ENCODE measurements at places on chromosomes 3 and 15.
A peak's percentile ranks its signal among the peaks of the same experiment; 100 is the strongest.

DNA sequence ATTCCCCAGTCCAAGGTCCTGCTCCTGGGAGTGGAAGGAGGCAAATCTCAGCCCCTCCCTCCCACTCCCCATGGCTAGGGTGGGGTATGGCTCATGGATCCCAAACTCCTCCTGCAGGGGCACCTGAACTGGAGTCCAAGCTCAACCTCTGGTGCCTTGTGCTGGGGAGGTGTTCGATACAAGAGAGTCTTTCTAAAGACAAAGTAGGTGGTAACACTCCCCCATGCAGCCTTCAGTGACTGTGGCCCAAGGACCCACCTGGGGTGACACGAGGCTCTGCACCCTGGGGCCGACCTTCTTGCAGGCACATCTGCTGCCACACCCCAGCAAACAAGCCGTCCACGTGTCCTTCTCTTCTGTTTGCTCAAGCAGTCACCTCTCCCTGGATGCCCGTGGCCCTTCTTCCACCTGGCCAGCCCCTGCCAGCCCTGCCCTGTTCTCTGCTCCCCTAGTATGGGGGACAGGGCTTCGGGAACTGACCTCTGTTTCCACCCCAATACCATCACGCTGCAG lies 36.7 kb upstream of the SLC6A11 start:
- no peak for DNase-seq

- no peak for DNase-seq
Observed at GRCh38 chr3:100027321-100027720, 87.0 kb downstream of the FILIP1L start.

DNA sequence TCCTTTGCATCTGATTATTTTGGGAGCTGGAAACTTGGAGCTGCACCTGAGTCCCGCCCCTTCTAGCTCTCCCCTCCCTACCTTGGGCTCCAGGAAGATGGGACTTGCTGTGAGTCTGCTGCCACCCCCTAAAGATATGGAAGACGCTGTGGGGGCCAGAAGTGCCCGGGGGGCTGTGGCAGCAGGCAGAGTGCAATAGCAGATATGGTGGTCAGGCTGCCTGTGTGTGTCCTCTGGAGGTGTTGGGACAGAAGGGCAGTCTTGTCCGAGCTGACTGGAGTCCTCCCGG lies 485 bp downstream of the PAK6 start:
- no peak for DNase-seq

GRCh38 chr15:60751985-60752952 lies 273.3 kb upstream of the ICE2 start:
- DNase-seq, result peak; percentile 89

GRCh38 chr3:42809202-42809601 lies at the start of gene ACKR2:
Gene ACKR2, plus strand, starts transcription at chr3:42809445. Its CDS starts 55,058 bp downstream, at chr3:42864503.
- DNase-seq, result no peak

DNA sequence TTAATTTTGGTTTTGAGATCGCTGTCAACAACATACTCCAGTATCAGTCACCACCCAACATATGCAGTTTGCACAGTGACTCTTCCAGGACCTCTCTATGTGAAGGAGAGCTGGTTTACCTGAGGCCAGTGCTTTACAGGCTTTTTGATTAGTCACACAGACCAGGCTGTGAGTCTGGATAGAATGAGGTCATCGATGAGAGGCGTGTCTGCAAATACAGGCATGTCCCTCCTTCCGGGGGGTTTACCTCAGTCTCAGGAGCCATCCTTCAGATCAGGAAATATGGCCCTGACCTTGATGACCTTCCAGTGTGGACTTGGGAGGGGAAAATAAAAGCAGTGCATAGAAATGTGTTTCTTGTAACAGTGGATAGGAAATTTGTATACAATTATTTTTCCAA lies 46.9 kb downstream of the KBTBD12 start:
- DNase-seq, result peak; percentile 43

DNA sequence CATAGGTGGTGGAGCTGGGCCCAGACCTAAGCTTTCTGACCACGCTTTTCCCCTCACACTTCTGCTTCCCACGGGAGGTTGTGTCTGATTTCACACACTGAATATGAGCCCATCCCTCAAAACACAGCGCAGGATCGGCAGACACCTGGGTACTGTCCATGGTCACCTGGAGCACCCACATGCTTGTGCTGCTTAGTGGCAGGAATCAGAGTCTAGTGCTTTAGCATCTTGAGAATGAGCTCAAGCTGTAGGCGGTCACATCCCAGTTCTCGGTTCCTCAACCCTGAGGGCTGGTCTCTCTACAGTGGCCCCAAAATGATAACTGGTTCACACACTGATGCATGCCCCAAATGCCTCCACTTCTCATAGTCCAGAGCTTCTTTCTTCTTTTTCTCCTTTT lies 111.0 kb downstream of the SEMA5B start:
- DNase-seq, result no peak

GRCh38 chr3:134094491-134094890 lies 64.8 kb upstream of the SLCO2A1 start:
- no peak for DNase-seq

DNA sequence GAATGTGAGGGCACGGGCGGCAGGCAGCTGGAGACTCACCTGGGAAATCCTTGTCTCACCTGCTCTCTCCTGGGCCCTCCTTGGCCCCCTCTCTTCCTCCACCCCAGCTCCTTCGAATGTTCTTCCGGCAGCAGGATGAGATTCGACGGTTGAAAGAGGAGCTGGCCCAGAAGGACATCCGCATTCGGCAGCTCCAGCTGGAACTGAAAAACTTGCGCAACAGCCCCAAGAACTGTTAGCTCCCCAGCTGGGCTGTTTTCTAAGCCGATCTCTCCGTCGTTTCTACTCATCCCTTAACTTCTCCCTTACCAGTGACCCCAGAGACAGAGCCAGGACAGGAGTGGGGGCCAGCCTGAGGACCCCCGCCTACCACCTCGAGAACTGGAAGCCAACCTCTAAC lies 95.0 kb downstream of the ANP32A start:
- no peak for DNase-seq

- peak; percentile 74 for DNase-seq
Observed at GRCh38 chr15:88202231-88202630, 54.3 kb downstream of the NTRK3 start.

GRCh38 chr3:112314649-112315048 lies 18.3 kb upstream of the CD200 start:
- no peak for DNase-seq

DNA sequence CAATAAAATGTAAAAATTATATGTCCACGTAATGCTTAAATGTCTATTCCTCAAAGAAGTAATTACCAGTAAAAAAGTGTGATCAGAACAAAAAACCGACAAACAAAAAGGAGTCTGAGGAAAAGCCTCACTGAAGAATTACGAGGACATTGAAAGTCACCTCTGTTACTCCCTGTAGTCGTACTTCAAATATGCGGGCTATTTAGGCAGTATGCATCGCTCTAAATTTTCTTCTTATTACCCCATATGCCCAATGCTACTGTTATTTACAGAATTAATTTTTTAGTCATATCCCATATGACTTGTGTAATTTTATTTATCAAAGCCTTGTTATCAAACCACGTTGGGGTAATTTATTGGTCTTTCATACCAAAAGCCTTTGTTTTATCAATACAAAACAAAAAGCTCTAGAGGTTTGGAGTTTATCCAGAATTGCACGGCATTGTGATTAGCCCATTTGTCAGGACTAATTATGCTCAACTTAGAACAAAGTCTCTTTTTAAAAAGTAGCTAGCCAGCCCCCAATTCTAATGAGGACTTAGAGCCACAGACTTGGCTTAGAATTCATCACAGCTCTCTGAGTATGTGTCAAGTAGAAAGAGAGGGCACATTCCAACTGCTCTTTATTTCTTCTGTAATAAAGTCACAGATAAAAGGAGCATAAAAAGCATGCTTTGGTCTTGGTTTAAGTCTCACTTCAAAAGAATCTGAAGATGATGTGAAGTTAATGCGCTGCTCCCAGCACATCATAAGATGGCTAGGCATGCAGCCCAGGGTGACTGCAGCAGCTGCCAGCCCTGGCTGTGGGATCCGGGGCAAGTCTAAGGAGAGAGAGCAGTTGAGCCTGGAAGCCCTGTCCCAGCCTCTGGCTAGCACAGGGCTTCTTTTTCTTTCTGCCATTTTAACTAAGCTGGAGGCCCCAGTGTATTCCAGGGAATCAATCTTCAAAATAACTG lies 521.0 kb downstream of the GABRG3 start:
- DNase-seq, result peak; percentile 96

GRCh38 chr3:52213901-52214300 lies 11.5 kb downstream of the TLR9 start:
- DNase-seq, result no peak

DNA sequence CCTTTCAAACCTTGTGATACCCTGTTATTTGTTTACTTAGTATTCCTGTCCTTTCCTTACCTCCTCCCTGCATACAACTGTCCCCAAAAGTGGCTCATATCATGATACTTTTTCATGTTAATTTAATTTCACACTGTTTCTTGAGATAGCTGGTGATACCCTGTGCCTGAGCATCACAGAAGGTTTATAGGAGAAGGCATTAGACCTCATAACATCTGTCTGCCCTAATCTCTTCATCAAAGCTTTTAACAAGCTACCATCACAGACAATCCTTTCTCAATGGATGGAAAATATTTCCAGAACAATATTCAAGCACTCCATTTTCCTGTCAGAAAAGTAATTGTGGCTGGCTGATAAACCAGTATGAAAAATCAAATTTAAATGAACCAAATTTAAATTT lies 81.6 kb downstream of the SSR3 start:
- no peak for DNase-seq

GRCh38 chr3:39808467-39809180 lies 785 bp upstream of the MYRIP start:
- peak; percentile 40 for DNase-seq

GRCh38 chr15:39856357-39856756 lies 63.7 kb downstream of the GPR176 start:
- DNase-seq, result no peak

DNA sequence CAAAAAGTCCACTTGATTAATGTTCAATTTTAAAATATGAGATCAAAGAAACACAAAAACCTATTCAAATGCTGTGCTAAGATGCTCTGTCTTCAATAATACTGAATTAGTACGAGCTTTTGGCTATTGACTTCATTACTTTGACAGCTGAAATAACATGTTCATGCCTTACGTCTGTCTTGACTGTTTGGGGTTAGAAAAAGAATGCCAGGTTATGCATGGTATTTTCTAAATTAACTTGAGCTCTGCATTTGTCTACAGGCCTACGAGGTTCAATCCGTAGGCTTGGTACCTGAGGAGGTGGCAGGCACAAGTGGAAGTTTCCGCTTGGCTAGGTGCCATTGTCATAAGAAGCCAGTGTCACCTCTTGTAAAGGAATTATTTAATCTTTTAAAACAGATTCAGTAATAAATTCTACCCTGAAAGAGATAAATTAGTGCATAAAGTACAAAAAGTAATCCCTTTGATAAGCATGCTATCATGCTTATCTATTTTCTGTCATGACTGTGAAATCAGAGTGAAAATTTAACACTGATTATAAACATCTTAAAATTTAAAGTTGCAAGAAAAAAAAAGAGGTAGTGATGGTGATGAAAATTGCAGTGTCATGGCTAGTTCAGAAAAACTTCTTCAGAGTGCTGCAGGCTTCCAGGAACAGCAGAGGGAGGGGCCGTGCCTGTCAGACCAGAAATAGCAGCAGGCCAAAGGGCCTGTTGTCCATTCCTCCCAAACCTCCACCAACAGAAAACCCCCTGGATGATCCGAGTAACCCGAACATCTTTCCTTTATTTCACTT lies 115.7 kb downstream of the ARRDC4 start:
- peak; percentile 54 for DNase-seq

DNA sequence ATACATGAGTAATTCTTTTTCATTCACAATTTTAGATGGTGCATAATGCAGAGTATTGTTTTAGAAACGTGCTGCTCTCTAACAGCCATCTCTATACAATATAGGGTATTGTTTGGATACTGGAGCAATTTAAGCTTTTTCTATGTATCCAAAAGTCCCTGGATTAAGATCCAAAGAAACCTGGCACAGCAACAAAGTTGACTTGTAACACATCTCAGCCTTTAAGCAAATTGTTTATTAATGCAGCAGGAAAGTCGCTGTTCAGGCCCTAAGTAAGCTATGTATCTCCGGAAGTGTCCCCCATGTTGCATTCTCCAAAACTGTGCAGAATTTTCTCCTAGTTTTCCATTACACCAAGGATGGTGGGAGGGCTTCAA lies 7.3 kb downstream of the VGLL4 start:
- no peak for DNase-seq

DNA sequence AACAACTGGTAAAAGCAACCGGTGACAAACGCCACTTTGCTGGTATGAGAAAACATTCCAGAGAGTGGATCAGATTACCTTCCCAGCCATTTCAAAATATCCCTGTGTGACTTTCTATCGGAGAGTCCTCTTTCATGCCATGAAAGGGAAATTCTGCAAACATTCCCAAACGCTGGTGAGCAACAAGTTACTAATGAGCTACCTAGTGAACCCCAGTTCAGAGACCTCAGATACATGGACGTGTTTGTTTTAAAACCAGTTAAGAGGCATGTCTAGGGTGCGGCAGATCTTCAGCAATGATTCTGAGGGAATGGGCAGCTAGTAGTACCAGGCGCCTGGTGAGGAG lies 418.2 kb upstream of the NR2F2 start:
- DNase-seq, result no peak

- no peak for DNase-seq
Observed at GRCh38 chr3:106813742-106814141, 563.5 kb upstream of the CCDC54 start.

GRCh38 chr15:57820119-57820518 lies 113.6 kb downstream of the POLR2M start:
- DNase-seq, result peak; percentile 2

DNA sequence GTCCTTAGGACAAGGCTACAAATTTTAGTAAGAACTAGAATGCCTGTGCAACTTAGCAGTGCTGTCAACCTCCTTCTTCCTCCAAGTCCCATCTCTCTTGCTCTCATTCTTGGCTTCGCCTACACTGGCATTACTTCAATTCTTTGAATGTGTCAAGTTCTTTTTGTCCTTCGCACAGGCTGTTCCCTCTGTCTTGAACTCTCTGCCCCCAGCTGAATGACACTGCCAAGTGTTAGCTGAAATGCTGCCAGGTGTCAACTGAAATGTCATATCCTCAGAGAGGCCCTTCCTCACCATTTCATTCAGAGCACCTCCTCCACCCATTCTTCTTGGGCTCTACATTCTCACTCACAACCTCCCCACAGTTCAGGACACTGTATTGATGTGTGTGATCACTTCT lies 48.8 kb upstream of the PSMD6 start:
- DNase-seq, result no peak

GRCh38 chr3:50264383-50264963 lies 4.5 kb upstream of the SEMA3B start:
- DNase-seq, result peak; percentile 99

GRCh38 chr3:135688003-135688402 lies 277.5 kb upstream of the PPP2R3A start:
- DNase-seq, result no peak

- DNase-seq, result no peak
Observed at GRCh38 chr3:46299608-46300460, 54.1 kb upstream of the CCR2 start.

Data from astrocyte of the hippocampus (primary cell).